GM13976 (cell line): ENCODE measurements at places on chromosomes 1 and 21.

- no peak for DNase-seq
These were observed 317.6 kb downstream of the SPATA17 start for GRCh38 chr1:217948741-217949140.

- DNase-seq: no peak
These were observed 9.8 kb downstream of the SDHC start for GRCh38 chr1:161324020-161324419.

- no peak for DNase-seq
These were observed 322.1 kb upstream of the LYPLAL1 start for GRCh38 chr1:218851586-218851985.

- no peak for DNase-seq
These were observed 44.0 kb downstream of the CDC42 start for GRCh38 chr1:22096463-22096862.

GRCh38 chr1:75712306-75712705, 12.2 kb upstream of the ACADM start:
- DNase-seq: no peak

- peak; percentile 93 for DNase-seq
These were observed at the start of gene KIAA0319L for GRCh38 chr1:35557118-35557610. Gene KIAA0319L, minus strand, starts transcription at chr1:35557403. Its CDS starts 2,912 bp downstream, at chr1:35554491.

DNA sequence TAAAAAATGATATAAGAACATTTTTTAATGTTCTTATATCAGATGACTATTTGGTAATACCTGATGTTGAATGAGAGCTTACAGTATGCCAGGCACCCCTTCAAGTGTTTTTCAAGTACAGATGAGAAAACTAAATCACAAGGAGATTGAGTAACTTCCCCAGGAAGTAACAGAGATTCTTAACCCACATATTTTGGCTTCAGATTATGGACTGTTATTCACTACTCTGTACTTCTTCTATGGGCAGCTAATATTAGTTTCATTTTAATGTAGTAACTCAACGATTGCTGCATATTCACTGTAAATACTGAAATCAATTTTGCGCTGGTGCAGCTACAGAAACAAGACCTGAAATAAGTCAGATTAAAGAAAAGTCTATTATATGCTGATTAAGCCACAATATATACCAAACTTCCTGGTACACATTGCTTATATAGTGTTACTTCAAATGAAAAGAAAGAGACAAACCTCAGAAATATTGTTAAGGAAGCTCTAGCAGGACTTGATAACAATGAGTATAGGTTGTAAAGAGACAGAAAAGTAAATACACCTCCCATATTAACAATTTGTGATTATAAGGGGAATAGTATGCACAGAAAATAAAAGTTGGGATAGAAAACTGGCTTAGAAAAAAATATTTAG, 19.7 kb downstream of the DPYD start:
- no peak for DNase-seq

- no peak for DNase-seq
These were observed 615.5 kb upstream of the ADAMTS5 start for GRCh38 chr21:27582246-27582947.

DNA sequence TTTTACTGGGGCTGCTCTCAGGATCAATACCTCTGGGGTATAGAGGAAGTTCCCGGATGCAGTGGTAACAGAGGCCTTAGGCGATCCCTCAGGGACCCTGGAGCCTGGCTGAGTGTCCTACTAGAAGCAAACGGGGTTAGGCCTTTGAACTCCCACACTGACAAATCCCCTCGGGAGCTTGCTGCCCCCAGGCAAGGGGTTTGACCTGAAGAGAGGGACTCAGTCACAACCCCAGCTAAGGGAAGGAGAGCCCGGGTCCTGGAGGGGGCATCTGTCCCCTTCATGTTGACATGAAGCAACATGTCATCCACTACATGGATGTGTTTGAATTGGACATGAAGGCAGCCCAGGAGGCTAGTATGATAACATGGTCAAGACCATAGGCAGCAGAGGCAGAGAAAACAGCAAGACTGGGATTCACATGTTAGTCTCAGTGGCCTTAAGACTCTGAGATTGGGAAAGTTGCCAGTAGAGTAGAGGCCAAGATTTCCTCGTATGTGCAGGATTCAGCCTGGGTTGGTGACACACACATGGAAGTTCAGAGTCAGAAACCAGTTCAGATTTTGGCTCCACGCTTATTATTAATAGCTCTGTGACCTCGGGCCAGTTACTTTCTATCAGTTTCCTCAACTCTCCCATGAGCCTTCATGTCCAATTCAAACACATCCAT, 101.5 kb downstream of the KCNN3 start:
- DNase-seq: no peak

DNA sequence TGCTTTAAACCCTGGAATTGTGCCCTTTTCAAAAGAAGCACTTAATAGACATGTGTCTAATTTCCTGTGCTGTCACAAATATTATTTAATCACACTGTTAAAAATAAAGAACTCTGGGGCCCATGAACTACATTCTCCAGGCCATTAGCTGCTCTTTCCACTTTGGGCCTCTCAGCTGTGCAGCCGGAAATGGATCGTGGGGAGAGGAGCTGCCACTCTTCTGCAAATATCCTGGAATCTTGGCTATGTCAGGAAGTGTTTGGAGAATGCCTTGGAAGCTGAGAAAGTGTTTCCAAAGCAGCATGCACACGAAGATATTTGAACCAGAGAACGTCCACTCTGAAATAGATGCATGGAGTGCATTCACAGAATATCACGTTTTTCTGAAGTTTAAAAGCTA, 27.5 kb upstream of the VPS26C start:
- no peak for DNase-seq

GRCh38 chr1:10257851-10258250, 47.5 kb downstream of the KIF1B start:
- DNase-seq: no peak

DNA sequence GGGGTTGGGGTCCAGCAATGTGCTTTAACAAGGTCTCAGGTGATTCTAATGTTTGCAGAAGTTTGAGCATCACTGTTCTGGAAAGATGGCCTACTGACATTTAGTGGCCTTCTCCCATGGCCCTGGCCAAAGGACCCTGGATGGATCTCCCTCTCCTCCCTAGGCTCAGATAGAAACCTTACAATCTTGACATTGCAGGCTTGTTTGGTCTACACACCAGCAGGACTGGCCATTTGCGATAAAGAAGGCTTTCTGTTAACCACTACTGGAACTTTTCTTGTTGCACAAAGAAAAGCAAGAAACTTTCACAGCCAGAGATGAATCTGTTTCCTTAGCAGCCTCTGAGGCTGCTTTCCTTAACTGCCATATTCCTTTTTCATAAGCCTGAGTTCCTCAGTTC, 6.2 kb downstream of the DNALI1 start:
- DNase-seq: no peak
